ENCODE measurements at places on chromosomes 3 and 15. TPM values are rescaled to one million over a fixed set of nuclear protein-coding genes. Genes with fewer than 3 reads are reported as not detected.

- DNase-seq, result no peak
These were observed 35.6 kb upstream of the LIPC start for GRCh38 chr15:58396181-58396580.

GRCh38 chr15:85583923-85584390 lies 203.6 kb downstream of the AKAP13 start:
- no peak for DNase-seq

DNA sequence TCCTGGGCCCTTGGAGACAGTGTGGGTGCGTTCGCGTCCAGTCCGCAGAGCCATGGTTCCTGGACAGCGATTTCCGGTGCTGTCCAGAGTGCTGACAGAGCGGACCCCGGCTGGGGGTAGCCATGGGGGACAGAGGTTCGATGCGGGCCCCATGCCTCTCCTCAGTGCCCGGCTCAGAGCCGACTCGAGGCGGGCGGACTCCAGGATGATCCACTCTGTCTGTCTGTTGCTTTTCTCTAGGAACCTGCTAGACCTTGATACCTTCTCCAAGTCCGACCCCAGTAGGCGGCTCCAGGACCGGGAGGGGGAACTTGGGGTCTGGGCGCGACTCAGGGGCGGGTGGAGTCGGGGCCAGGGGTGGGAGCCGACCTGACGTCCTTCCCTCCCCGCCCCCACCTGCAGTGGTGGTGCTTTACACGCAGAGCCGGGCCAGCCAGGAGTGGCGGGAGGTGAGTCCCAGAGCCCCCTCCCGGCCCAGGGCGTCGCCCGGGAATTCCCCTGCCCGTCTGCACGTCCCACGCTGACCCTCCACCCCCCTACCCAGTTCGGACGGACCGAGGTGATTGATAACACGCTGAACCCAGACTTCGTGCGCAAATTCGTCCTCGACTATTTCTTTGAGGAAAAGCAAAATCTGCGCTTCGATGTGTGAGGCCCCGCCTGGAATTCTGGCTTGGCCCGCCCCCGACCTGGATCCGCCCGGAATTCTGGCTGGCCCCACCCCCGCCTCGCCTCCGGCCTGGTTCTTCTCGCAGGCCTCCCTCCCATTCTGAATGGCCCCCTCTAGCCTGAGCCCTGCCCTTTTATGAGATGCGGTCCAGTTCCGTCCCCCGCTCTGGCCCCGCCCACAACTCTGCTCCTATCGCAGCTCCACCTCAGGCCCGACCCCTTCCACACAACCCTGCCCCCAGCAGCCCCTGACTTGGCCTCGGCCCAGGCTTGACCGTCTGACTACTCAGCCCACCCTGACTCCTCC lies 1.0 kb downstream of the CPNE9 start:
- no peak for DNase-seq

DNA sequence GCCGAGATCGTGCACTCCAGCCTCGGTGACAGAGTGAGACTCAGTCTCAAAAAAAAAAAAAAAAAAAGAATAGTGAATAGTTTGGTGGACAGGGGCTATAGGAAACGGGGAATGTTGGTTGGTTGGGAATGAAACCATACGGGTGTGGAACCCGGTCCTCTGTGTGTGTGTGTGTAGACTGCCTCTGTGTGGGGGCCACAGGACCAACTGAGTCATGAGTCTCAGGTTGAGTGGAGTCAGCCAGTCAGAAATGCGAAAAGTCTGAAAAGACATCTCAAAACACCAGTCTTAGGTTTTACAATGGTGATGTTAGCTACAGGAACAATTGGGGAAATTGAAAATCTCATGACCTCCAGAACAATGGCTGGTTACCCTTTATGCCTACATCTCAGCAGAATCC lies 44.5 kb downstream of the ZDHHC19 start:
- no peak for DNase-seq

- DNase-seq, result no peak
These were observed 68.0 kb downstream of the TMEM108 start for GRCh38 chr3:133106169-133106568.

- no peak for DNase-seq
These were observed 21.7 kb upstream of the KPNA4 start for GRCh38 chr3:160587105-160587504.

The TUSC2 gene
- total RNA-seq, result 24.5 TPM

The GP9 gene
- total RNA-seq, result 0.27 TPM

The PRTG gene
- total RNA-seq, result 0.92 TPM
